ENCODE measurements at places on chromosomes 2 and 18.
A peak's percentile ranks its signal among the peaks of the same experiment; 100 is the strongest.

DNA sequence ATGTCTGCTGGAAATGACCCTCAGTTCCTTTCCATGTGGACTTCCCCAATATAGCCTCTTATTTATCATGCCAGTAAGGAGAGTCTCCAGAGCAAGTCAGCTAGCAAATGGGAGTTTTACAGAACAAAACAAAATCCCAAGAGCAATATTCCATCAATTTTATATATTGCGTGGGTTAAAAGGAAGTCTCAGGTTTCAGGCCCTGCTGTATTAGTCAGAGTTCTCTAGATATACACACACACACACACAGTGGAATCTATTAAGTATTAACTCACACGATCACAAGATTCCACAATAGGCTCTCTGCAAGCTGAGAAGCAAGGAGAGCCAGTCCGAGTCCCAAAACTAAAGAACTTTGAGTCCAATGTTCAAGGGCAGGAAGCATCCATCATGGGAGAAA, 102.8 kb upstream of the MAP2 start:
- no peak for DNase-seq

DNA sequence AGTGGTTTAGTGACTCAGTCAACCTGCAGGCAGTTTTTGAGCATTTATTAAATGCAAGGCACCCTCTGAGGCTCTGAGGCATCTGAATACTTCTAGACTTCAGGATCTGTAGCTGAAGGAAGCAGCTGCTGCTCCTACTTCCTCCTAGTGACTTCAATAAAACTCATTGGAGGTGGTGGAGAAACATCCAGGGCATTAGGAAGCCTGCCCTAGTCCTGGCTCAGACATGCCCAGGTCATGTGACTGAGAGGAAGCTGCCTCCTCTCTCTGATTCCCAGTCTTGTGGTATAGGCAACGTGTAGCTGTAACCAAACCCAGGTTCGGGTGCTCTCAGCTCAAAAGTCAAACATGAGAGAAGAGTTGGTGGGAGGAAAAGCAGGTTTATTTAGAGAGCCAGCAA, 287.2 kb upstream of the GYPC start:
- DNase-seq = no peak

- no peak for DNase-seq
Observed at GRCh38 chr2:238498188-238498587, 71.5 kb downstream of the ASB1 start.

DNA sequence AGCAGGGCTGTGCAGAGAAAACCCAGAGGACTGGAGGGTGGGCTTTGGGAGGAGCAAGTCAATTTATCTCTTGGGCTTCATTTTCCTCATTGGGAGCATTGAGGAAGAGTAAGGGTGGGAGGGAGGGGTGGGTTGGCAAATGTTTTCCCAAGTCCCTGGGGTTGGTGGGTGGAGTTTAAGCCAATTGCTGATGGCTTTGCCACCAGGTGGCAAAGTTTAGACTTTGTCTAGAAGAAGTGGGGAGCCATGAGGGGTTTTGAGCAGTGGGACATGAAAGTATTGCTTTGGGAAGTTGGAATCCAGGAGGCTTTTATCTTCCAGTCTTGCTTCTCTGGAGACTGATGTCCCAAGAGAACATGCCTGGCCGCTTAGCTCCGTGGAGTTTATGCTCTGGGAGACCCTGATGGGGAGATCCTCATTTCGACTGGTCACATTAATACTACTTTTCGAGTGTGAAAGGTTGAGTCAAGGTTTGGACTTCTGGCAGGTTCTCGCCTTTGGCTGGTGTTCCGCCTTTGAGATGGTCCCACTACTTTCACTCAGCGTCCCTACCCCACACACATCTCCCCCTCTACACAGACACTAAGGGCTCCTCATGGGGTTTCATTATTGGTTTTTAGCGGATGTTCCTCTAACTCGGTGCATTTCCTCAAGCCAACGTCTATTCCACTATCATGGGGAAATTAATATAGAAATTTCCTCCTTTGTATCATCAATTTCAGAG, 126.7 kb downstream of the PRKCE start:
- no peak for DNase-seq

GRCh38 chr2:10042301-10043161, 819 bp upstream of the KLF11 start:
- peak; percentile 36 for DNase-seq

GRCh38 chr18:2302628-2303516, 268.4 kb downstream of the METTL4 start:
- DNase-seq = no peak

All from activated CD4-positive, alpha-beta T cell treated with anti-CD3 and anti-CD28 coated beads for 48 hours (primary cell).